Pons (tissue), 1 donor: ENCODE measurements at places on chromosomes 7 and 10.

DNA sequence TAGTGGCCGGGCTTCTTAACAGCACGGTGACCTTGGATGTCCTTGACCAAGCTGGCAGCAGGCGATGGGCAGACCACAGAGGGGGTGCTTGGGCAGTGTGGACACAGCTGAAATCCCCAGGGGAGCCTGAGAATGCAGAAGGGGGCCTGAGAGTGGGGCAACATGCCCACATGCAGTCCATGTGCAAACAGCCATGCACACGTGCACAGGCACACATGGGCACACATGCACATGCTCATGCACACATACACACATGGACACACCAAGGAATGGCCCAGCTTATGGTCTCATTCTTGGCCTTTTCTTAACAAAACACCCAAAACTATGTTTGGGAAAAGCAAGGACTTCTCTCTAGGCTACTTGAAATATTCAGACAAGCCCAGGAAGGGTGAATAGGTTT lies 483.9 kb upstream of the MKI67 start:
- DNase-seq, result no peak

- no peak for DNase-seq
Observed at GRCh38 chr10:3331690-3332230, 159.2 kb upstream of the PITRM1 start.

DNA sequence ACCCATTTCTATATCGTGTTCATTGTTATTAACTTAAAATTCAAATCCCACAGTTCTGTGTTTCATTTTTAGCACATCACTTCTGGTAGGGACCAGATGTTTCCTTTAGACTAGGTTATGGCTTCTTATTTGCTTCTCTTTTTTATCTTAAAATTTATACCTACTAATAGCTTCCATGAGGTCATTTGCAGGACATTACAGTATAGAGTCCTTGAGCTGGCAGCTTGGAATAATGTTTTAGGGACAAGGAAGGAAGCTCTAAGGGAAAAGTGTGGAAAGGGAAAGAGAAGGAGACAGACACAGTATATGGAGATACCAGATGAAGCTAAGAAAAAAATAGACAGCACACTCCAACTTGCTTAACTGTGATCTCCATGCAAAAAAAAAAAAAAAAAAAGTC lies 48.8 kb upstream of the CD36 start:
- no peak for DNase-seq

DNA sequence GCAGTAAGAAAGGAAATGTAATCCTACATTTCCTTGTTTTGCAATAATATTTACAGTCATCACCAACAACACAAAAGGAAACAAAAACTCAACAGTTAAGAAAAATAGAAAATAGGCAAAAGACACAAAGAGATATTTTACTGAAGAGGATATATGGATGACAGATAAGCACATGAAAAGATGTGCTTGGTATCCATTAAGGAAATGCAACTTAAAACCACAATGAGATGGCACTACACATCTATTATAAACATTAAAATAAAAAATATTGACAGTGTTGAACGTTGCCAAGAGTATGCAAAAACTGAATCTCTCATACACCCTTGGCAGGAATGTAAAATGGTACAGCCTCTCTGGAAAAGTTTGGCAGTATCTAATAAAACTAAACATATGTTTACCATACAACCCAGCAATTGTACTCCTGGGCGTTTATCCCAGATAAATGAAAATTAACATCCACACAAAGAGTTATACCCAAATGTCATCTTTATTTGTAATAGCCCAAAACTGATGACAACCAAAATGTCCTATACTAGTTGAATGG lies 5.4 kb downstream of the CEP41 start:
- DNase-seq, result no peak

GRCh38 chr10:3010816-3011460 lies 56.4 kb upstream of the PFKP start:
- DNase-seq, result no peak

DNA sequence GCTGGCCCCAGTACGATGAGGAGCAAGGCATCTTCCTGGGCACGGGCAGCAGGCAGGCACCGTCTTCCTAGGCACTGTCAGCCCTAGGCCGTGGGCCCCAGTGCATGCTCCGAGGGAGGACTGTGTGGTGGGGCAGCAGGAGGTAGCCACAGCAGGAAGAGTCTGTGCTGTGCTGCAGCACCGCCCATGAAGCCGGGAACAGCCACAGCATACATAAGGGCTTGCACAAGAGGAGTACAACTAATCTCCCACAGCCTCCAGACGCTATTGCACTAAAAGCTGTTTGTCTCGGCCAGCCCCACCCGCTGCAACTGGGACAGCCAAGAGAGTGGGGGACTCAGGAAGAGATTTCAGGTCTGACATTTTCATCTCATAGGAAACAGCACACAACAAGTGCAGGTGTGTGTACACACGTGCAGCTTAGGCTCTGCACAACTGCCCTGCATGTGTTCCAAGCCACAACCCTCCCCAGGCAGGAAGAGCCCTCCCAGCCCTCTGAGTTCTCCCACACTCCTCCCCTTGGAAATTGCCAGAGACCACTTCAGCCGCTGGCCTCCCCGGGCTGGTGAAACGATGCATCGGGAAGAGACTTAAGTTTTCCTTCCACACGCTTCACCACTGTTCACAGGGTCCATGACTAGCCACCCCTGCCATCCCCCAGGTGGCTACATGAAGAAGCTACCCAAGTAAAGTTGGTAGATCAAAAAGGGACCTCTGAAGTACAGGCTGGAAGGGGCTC lies 88.1 kb upstream of the DDC start:
- DNase-seq, result peak; percentile 45
